Activated CD4-positive, CD25-positive, alpha-beta regulatory T cell treated with anti-CD3 and anti-CD28 coated beads, Interleukin-2, amount 50 U/mL, for 16 hours (primary cell): ENCODE measurements at places on chromosomes 2 and 18.

DNA sequence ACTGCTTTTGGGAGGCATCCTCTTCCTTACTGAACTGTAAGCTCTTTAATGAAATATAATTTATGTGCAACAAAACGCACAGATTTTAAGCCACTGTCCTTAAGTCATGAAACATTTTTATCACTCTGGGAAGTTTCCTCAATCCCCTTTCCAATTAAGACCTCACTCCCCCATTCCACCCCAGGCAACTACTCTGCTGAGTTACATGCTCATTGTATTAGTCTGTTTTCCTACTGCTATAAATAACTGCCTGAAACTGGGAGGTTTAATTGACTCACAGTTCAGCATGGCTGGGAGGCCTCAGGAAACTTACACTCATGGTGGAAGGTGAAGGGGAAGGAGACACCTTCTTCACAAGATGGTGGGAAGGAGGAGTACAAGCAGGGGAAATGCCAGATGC, 46.5 kb upstream of the KCNE4 start:
- DNase-seq: no peak

- DNase-seq: no peak
These were observed 17.5 kb downstream of the MGAT4A start for GRCh38 chr2:98713332-98714015.

DNA sequence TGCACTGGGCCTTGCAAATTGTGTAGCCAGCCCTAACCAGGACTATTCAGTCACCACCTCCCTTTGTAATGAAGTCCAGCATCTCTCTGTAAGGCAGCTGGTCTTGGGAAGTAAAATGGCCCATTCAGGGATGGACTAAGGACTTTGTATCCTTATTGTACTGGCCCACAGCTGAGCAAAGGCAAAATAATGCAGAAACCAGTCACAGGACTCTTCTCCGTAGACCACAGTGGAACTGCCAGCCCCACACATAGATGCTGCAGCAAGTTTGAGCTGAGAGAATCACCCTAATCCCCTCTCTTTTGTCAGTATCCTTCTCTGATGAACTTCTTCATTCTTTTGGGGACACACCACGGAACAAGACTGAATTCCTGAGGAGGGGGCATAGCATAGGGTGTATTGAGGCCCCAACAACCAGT, 73.6 kb upstream of the RTN4 start:
- no peak for DNase-seq

DNA sequence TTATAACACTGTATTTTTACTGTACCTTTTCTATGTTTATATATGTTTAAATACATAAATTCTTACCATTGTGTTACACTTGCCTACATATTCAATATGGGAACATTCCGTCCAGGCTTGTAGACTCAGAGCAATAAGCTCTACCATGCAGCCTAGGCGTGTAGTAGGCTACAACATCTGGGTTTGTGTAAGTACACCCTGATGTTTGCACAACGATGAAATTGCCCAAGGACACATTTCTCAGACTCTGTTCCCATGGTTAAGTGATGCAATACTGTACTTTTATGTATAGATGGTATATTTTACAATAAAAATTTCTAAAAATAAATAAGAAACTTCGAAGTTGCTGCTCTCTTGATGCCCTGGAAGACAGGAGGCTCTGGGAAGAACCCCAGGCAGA, 38.4 kb downstream of the YPEL5 start:
- no peak for DNase-seq

GRCh38 chr2:890214-890613, 60.4 kb upstream of the SNTG2 start:
- DNase-seq: no peak

DNA sequence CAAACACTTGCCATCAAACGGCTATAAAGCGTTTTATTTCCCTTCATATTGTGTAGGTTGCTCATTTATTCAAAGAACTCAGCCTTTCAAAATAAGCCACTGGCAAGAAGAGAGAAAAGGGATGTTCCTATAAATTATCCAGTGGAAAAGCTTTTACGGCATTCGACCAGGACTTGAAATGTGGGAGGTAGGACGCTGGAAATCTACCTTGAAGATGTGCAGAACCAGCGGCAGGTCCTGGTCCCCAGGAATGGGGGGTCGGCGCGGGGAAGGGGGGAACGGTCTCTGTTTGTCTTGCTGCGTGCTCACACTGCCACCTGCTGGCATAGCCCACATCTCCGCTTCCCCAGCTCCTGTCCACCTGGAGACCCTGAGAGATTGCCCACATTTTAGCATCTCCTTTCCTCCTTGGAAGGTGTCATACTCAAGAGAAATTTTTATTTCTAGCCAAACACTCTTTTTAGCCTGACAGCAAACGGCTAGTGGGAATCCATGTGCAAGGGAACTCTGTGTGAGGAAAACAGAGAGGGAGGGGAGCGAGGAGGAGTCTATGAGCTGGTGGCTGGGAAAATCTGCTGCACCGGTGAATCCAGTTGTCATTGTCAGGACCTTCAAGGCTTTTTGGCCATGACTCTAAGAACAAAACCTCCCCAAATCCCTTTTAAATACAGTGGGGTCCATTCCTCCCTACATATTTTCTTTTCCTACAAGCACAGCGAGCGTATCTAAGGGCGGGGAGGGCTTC, 349.0 kb upstream of the PKDCC start:
- DNase-seq: no peak
